Right renal pelvis (tissue), 4 donors: ENCODE measurements at places on chromosomes 13 and 19.

DNA sequence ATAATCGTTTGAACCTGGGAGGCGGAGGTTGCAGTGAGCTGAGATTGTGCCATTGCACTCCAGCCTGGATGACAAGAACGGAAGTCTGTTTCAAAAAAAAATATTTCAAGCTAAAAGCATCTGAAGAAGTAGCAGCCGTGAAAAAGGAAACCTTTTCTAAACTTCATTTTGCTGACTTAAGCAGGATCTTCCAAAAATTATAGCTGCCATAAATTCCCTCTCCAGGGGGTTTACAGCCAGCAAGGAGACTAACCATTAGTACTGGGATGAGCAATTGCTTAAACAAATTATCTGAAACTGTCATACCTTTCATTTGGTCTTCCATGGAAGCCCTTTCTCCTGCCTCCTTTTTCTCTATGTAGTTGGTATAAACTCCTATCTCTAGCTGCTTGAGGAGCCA, 69.9 kb upstream of the TSC22D1 start:
- no peak for DNase-seq

GRCh38 chr19:29263305-29264135, 50.6 kb upstream of the UQCRFS1 start:
- no peak for DNase-seq

DNA sequence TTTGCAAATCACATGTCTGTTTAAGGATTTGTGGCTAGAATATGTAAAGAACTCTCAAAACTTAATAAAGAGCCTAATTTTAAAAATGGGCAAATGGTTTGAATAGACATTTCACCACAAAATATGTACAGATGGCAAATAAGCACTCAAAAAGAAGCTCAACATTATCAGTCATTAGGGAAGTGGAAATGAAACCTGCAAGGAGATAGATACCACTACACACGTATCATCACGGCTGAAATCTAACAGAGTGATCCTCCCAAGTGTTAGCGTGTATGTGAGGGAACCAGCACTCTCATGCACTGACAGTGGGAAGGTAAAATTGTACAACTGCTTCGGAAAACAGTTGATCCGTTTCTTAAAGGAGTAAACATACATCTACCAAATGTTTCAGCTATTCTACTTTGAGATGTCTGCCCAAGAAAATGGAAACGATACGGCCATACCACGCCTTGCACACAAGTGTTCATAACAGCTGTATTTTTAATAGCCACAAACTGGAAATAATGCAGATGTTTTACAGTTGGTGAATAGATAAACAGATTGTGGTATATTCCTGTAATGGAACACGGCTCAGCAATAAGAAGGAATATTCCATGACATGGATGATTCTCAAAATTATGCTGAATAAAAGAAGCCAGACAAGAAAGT, 14.5 kb downstream of the ARHGEF7 start:
- DNase-seq: no peak

DNA sequence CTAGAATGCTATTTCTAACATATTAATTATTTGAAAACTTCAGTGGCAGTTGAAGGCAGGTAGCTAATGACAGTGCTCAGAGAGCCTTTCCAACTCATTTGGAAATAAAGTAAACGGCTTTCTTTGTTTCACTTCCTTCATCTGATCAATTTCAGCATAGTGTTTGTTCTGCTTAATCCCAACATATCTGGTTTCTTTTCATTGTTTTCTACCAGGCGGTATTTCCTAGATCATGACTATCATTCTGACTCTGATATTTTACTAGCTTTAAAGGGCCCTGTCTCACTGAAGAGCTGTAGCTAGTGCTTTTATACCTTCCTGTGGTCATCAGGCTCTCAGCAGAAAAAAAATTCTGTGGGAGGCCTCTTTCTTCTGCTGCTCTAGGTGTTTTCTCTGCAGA, 178.6 kb downstream of the RBM26 start:
- no peak for DNase-seq

DNA sequence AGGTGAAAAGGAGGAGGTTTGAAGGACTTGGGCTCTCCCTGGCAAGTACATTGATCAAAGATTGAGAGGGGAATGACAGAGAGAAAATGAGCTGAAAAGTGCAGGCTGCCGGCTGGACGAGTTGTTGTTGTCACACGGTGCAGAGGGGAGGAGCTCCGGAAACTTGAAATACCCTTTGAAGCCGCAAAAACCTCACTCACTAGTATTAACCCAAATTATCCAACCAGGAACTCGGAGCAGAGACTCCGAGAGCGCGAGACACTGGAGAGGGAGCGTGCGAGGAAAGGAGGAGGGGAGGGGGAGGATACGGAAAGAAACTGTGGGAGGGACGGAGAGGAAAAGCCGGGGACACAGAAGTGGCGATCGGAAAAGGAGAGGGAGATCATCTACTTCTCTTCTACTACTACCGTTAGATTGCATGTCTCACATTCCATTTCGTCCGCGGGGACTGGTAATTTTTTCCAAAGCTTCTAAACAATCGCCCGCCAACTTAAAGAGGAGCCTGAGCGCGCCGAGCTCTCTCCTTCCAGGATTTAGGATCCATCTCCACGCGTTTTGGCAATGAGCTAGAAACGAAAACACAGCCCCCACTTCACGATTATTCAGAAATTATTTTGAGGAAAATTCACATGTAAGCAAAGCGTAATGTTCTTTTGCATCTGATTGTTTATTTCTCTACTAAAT, at the start of gene DACH1:
Gene DACH1, minus strand, starts transcription at position 74 of the 684 bp plus-strand sequence.
- peak; percentile 83 for DNase-seq

GRCh38 chr13:68304286-68304893, 1074.3 kb upstream of the PCDH9 start:
- peak; percentile 3 for DNase-seq

- no peak for DNase-seq
Measured at GRCh38 chr13:114038211-114038613, 64.3 kb upstream of the C13orf46 start.

DNA sequence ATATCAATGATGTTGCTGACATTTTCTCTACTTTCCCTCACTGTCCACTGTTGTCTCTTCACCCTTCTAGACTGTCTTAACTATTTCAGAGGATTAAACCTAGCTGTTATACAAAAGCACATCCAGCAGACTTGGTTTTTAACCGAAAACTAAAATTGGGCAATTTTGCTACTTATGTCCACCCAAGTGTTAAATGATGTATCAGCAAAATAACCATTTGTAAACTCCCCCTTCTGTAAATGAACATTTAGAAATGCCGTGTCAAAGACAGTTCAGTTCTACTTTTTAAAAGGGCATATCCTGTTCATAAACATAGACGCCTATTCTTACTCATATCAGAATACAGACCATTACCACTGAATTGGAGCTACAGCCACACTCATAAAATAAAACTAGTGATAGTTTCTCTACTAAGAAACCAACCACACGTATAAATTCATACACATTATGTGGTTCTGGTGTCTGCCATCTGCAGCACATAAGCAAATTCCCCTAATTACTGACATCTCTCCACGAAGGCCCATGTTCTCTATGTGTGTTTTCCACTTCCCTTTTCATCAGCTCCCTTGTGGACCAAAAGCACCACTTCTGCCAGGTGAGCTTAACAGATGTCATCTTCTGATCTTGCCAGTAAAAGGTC, 1091.8 kb downstream of the PCDH9 start:
- DNase-seq: no peak

DNA sequence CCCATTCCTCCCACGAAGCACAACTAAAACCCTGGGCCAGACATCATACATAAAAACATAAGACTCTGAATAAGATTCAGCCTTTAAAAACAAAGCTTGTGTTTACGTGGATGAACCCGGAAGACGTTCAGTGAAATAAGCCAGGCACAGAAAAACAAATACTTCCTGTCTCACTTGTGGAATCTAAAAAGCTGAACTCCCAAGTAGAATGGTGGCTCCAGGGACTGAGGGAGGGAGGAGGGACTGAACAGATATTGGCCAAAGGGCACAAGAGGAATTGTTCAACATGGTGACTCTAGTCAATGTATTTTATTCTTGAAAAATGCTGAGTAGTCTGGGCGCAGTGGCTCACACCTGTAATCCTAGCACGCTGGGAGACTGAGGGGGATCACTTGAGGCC, 35.7 kb upstream of the TPM4 start:
- DNase-seq: no peak

GRCh38 chr19:35449359-35450043, 1.4 kb downstream of the FFAR2 start:
- no peak for DNase-seq

DNA sequence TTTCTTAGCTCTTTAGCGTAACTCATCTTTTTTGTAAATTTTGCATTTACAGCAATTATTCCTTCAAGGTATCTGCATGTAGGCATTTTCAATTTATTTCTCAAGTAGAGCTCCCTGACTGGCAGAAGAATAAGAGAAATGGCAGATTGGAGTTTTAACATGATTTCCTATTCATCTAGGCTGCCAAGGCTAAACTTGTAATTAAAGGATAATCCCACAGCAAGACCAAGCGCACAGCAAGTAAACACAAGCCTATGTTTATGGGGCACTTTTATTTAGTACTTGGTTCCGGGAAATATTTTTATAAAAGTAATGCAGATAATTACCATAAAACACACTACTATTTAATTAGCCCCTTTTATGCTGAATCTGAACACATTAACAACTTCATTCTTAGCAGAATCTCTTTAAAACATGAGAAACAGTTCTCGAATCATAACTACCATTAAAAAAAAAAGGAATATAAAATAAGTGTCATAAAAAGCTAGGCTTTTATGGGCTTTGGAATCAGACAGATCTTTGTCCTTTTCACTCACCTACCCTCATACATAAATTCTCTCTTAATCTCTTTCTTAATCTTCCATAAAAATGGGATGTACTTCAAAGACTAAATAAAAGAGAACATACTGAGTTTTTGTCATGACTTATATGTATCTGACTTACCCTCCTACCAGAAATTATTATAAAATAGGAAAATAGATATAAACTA, 961.6 kb upstream of the MIR17HG start:
- no peak for DNase-seq

DNA sequence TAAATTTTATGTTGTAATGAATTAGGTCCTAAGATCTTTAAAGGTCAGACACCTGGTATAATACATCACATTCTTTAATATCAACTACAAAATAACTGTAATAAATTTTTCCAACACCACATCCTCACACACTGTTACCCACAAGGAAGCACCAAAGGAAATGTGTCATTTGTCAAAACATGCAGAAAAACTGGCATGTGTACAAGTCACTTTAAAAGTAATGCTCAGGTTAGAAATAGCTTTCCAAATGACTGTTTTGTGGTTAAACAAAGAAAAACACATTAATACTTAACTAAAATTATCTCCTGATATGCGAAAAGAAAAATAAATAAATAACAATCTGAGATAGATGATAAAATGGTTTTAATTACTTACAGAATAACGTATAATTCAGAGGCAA, 74.7 kb downstream of the MZT1 start:
- no peak for DNase-seq

DNA sequence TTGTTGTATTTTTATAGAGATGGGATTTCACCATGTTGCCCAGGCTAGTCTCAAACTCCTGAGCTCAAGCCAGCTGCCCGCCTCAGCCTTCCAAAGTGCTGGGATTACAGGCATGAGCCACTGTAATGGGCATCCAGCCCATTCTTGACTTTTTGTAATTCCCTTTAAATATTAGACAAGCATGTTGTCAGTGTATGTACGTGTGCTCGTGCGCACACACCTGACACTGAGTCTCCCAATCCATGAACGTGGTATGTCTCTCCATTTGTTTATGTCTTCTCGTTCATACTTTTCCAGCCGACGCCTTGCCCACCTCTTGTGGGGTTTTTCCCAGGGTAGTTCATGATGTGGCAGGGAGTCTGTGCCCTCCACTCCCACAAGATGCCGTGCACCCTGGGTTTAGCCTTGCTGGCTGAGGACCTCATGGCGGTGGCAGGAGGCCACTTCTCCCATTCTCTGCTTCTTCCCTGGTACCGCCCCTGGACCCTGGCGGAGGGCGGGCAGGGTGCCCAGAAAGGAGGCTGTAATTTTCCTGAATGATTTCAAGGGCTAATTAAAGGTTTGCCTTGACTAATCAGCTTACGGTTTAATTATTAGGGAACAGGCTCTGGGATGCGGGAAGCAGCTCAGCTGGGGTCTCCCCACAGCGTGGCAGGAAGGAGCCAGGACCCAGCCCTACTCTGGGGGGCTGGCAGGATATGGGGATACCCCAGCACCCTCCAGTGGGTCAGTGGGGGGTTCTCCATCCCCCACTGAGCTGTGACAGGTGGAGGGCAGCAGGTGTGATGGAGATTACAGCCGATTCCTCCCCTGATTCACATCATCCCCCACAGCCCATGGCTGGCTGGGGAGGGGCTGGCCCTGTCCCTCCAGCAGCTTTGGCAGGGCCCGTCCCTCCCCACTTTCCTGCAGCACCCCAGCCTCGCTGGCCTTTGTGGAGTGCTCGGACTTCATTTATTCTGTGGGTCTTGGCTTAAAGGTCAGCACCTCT, 12.9 kb downstream of the PAK4 start:
- no peak for DNase-seq

GRCh38 chr19:12666265-12667048, at the start of the genes MAN2B1 and WDR83:
MAN2B1 (minus strand) TSS chr19:12666742; CDS start chr19:12666701, 41 bp downstream.
WDR83 (plus strand) TSS chr19:12666807; CDS start chr19:12669791, 2,984 bp downstream.
- no peak for DNase-seq
